NCI-H460 (cell line): ENCODE measurements at places on chromosomes 3 and 15.

DNA sequence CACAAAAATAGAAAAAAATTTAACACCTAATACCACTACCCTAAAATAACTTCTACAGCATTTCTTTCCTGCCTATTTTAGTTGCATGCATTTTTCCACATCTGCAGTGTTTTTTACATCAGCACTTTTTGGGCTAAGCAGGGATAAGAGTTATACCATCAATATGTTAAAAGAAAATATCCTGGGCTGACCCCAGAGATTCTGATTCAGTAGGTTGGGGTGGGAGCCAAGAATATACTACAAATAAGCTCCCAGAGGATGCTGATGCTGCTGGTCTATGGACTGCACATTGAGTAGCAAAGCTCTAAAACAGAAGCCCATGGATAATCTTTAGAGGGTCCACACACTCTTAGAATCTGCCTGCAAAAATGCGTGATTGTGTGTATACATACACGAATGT, 14.8 kb downstream of the FYCO1 start:
- no peak for DNase-seq

DNA sequence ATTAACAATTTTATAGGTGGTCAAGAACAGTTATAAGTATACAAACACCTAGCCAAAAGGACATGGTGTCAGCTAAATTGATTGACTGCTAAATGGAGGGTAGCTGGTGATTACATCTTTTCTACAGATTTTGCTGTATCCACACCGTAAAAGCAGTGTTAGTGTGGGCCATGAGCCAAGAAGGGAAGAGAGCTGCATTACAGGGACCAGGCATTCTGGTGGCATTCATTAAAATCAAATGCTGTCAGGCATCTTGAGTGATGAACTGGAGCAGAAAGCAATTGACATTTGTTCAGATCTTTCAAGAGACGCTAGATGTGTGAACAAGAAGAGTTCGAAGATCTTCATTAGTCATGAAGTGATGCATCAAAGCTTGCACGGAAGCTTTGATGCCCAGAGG, 177.9 kb downstream of the ARPP21 start:
- no peak for DNase-seq

GRCh38 chr3:13465236-13465873, 14.8 kb upstream of the HDAC11 start:
- DNase-seq = no peak

DNA sequence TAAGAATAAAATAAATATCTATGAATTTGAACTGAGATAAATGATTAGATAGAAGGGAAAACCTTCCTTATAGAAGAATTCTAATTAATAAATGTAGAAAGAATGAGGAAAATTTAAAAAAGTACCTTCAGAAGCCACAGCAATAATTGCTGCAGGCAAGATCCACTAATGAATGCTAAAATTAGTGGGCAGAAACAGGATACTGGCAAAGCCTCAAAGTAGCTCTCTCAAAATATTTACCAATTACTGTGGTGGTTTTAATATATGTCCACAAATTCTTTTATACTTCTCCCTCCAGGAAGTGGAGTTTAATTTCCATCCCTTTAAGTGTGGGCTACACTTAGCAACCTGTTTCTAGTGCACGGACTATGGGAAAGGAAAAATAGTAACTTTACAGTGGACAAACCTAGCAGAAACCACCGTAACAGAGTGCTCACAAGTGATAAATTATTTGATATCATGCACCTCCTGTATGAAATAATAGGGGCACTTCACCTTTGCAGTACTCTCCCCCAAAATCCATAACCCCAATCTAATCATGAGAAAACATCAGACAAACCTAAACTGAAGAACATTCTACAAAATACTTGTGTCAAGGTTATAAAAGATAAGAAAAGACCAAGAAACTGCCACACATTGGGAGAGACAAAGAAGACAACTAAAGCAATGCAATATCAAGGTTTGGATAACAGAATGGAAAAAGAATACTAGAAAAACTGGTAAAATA, 6.8 kb downstream of the PEAK1 start:
- DNase-seq = no peak

- DNase-seq = no peak
These were observed 125.4 kb downstream of the ULK4 start for GRCh38 chr3:41836360-41837134.

DNA sequence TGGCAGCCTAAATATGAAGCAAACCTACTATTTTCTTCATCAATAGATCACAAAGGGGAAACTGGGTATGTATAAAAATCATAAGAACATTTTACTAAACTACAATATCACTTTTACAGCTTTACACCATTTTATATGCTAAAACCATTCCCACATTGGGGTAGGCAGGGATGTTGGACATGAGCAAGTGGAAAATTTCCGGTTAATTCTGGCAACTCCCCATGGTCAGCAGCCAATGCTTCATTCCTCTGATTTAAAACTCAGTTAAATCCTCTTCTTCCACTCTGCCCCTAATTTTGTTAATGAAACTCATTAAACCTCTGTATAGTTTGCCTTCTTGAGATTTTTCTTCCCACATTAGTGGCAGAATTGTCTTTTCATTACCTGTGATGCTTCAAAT, 552.5 kb upstream of the NECTIN3 start:
- DNase-seq = no peak

DNA sequence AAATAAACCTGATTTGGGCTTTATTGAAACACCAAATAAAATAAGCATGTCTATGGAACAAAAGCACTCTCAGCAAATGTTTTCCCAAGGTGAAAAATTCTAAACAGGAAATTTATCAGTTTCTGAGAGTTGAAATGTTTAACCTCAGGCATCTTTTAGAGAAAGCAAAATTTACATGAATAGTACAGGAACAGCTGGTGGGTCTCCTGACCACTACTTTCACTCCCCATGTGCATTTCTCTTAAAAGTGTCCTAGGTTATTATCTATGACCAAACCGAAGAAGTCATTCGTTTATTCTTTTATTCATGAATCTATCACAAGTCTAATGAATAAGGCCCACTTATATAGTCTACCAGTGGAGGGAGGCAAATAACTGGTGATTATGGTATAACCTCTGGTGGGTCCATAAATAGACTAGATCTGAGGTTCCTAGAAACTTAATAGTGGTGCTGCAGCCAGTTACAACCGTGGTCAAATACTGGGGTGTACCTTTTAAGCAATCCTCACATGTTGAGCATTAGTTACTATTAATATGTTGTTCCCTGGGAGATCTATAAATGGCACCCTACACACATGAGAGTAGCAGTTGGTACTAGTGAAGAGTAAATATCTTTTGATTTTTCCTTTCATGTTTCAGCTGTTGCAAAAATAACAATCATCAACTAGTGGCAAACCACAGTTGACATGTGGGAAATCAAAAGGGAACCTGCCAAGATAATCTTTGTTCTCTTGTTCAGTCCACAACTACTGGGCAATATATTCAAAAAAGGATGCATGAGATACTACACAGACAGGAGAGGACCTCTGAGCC, 169.3 kb upstream of the STAC start:
- DNase-seq = no peak

DNA sequence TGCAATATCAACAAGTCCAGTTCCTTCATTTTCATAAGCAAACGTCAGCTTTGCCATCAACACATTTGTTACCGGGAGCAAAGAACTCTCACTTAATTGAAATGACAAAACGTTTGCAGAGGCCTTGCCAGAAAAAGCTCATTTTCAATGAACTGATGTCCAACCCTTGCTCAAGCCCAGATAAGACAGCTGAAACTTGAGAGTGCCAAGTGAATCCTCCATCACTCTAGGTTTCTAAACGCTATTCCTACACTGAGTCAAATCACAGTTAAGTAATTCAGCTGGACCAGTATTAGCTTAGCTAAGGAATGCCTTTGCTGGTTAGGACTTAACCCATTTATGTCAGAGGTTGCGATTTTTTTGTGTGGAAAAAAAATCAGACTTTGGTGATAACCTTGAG, 11.5 kb downstream of the CHSY1 start:
- DNase-seq = no peak

- no peak for DNase-seq
These were observed 864 bp upstream of the NEO1 start for GRCh38 chr15:73051391-73051806.

- no peak for DNase-seq
These were observed 168.8 kb downstream of the ECT2 start for GRCh38 chr3:172919297-172919683.

DNA sequence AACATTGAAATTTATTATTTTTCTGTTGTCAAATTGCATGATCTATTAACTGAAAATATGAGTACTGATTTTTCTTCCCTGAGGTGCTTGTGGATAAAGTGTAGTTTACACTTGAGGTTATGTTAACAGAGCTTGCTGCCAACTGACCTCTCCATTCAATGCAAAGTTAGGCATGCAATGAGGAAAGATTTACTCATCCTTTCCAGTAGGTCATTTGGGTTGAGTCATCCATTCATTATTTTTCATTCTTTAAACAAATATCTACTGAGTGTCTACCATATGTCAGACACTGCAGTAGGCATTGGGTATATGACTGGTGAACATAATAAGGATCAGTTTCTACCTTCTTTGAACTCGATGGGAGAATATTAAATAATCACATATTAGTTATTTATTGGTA, 604.1 kb downstream of the EDEM1 start:
- no peak for DNase-seq

GRCh38 chr3:82128271-82128670, 366.8 kb upstream of the GBE1 start:
- no peak for DNase-seq
